Stimulated activated CD4-positive, alpha-beta T cell treated with anti-CD3 and anti-CD28 coated beads, Interleukin-4, amount 100 ng/mL, for 48 hours (primary cell): ENCODE measurements at places on chromosomes 16 and 17.

GRCh38 chr17:17035920-17036523, 6.2 kb upstream of the MPRIP start:
- DNase-seq, result no peak

GRCh38 chr16:521381-522210, 5.9 kb upstream of the CAPN15 start:
- no peak for DNase-seq

GRCh38 chr17:16969931-16970906, 1.7 kb downstream of the TNFRSF13B start:
- DNase-seq, result no peak

- DNase-seq, result no peak
These were observed 35.9 kb downstream of the DNAJA2 start for GRCh38 chr16:46937536-46937935.

GRCh38 chr16:84015399-84015798, 27.2 kb downstream of the SLC38A8 start:
- no peak for DNase-seq

- no peak for DNase-seq
These were observed 81.2 kb downstream of the ZNF18 start for GRCh38 chr17:11916091-11916490.

GRCh38 chr17:59844884-59845594, 47.7 kb downstream of the TUBD1 start:
- DNase-seq, result no peak

DNA sequence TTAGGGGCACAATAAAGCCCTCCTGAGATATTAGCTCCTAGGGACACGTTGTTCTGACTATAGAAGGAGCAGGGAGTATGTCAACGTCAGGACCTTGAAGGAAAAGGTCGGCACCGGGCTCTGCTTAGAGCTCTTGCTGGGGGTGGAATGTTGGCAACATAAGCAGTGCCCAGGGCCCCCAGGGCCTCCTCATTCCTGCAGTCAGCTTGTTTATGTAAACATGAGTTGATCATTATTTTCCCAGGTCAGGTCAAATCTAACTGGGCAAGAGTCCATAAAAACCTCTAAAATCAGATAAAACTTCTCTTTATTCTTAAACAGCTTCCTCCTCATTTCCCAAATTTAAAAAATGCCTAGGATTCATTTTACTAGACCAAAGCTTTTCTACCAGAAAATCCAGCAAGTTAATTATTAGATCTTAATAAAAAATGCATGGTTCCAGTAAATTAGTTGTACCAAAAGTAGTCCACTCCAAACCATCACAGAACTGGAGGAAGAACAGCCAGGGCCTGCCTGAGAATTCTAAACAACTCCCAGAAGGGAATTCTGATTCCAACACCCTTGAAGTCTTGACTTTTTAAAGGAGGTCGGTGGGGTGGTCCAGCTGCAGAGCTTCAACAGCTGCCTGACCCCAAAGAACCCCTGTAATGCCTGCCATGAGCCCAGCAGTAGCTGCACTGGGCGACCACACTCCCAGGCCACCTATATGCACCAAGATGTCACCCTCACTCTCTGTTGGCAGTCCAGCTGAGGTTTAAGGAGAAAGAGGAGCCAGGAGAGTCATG, 54.3 kb downstream of the AMFR start:
- DNase-seq, result no peak

DNA sequence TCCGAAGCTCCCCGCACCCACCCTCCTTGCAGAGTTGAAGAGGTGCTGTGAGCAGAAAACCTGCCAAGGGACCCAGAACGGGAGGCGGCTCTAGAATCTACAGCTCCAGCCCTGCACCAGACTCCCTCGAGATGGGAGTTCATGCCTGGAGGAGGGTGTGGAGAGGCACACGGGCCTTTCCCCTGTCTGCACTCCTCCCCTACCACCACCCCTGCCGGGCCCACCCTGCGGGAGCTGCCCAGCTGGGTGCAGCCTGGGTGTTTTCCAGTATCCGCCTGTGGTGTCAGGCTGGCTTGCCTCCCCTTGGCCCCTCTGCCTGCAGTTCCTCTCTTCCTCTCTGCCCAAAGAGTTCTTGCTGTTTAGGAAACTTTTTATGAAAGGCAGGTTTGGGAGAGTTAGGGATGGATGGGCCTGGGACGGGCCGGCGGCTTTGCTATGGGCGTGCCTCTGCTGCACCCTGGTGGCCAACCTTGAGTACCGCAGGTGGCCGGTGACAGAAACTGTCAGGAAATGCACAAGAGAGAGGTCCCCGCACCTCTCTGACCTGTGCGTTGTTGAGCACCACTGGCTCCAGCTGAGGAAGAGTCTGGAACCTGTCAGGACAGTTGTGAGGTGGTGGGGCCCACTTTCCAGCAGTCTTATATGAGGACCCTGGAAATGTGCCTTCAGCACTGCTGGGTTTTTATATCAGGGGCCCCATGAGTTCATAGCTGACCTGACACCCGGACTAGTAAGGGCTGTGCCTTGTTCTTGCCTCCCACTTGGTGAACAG, 354.1 kb downstream of the SEC14L1 start:
- peak; percentile 62 for DNase-seq

DNA sequence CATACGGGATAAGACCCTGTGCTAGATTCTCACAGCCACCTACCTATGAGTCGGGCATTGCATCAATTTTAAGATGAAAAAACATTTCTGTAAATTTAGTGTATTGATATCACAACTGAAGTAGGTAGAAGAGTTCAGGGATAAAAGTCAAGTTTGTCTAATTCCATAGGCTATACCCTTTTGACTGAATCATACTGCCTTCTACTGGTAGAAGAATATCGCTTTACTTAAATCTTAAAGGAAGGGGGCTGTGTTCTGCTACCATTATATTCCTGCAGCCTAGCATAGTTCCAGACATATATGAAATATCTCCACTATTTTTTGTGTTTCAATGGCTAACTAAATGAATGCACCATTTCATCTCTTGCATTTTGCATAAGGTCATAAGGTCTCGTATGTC, 1128.6 kb downstream of the CDH8 start:
- DNase-seq, result no peak

DNA sequence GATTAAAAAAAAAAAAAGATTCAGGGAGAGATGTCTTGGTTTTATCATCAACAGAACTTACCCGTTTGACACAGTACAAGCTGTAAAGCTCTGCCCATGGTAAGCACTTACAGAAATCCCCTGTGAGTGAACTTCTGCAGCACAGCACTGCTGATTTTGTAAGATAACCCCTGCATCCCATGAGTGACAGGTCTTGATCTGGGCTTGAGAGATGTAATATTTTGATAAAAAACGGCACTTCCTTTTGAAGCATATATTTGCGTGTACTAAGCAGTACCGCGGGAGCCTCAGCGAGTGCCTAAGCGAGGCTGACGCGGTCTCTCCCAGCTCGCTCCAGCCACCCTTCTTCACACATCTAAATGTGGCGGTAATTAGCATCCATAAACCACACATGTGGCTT, 50.5 kb downstream of the IKZF3 start:
- DNase-seq, result peak; percentile 37

GRCh38 chr16:68487203-68487514, 38.9 kb upstream of the SMPD3 start:
- DNase-seq, result no peak

DNA sequence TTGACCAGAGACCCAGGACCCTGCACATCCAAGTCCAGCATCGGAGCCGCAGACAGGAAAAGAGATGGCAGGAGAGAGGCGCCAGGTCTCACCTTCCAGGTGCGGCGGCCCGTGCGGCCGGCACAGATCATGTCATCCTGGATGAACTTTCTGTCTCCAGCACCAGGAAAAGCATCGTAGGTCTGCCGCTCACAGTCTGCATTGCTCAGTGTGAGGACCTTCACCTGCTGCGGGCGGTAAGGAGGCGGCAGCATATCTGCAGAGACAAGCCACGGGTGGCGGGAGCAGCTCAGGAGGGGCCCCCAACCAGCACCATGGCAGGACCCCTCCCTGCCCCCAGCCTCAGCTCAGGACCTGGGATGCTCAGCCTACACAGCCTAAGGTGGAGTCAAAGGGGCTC, 17.9 kb downstream of the TPSD1 start:
- no peak for DNase-seq

DNA sequence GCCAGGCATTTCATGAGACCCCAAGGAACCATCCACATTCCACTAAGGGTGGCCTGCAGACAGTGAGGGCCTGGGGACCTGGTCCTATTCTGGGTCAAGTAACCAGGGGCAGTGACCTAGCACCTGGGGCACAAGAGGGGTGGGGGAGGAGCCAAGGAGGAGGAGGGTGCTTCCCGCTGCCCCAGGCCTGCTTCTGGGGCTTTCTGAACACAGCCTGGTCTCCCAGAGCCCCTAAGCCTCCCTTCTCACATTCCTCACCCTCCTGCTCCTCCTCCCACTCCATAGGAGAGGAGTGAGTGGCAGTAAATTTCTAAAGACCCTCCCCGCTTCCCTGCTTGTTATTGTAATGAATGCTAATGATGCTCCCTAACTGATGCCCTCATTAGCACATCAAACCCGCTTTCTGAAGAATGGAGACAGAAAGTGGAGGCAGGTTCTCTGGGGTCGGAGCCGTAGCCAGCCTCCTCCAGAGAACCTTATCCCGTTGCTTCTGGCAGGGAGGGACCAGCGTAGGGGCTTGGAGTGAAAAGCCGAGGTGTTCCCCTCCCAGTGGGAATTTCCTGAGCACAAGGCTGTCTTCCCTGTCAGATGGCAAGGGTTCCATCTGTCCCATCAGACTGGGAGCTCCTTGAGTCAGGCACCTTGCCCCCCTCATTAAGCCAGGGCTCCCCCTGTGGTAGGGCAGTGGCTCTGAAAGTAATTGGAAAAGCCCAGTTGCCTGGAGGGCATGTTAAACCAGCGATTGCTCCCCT, 3.7 kb upstream of the SRCIN1 start:
- no peak for DNase-seq

DNA sequence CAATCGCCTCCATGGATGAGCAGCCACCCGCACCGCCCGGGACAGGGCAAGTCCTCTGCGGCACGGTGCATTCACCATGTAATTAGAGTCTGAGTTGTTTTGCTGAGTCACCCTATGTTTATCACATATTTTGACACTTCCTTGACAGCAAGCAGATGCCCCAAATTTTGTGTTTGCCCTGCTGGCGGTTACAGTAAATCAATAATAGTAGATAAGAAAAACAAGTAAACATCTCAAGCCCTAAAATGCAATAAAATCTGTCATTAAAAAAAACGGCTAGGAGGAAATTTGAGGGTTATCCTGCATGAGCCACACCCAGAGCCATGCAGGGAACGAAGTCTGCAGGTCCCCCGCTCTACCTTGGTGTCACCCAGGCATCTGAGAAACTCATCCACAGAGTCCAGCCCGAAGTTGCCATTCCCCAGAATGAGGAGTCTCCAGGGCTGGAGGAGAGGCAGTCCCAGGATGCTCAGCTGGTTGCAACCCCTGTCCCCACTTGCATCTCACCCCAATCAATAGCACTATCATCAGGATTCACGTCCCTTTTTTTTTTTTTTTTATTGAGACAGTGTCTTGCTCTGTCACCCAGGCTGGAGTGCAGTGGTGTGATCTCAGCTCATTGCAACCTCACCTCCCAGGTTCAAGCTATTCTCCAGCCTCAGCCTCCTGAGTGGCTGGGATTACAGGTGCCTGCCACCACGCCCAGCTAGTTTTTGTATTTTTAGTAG, 16.5 kb upstream of the ST6GALNAC1 start:
- no peak for DNase-seq

DNA sequence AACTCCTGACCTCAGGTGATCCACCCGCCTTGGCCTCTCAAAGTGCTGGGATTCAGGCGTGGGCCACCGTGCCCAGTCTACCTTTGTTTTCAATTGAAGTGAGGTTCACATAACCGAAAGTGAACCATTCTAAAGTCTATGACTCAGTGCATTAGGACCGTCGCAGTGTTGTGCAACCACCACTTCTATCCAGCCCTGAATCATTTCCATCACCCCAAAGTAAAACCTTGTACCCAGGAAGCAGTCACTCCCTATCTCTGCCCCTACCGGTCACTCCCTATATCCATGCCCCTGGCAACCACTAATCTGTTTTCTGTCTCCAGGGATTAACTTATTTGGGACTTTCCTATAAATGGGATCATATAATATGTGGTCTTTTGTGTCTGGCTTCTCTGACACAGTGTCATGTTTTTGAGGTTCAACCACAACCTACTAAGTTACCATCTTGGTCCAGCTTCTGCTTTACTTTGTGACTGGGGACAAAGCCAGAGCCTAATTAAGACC, 28.3 kb upstream of the CDC42EP4 start:
- no peak for DNase-seq

DNA sequence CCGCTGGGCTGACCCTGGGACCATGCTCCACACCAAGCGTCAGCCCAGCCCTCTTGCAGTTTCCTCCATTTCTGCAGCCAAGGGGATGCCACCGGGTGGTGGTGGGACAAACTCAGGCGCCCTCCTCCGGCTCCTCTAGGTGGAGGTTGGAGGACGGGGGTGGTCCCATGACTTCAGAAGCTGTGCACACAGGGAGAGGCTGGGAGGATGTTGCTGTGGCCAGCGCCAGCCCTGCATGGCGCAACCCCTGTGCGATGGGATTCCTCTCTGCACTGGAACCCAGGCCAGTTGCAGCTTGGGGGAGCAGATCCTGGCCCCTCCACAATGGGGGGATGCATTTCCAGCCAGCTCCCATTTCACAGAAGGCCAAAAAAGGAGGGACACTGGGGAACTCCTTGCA, 246.5 kb downstream of the C16orf95 start:
- no peak for DNase-seq

DNA sequence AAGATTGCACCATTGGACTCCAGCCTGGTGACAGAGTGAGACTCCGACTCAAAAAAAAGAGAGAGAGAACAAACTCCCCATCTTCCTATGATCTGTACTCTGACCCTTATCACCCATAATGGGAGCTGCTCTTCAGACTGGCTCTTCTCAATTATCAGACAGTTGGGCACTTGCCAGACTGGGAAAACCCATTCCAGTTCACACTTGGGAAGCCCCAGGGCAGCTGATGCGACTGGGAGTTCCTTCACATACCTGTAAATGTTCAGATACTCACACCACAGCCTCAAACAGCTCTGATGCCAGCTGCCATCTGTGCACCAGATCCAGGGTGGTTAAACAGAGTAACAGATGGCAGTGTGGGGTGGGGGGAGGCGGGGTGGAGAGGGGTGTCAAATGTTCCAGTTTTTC, 23.8 kb upstream of the TMEM101 start:
- DNase-seq, result no peak

DNA sequence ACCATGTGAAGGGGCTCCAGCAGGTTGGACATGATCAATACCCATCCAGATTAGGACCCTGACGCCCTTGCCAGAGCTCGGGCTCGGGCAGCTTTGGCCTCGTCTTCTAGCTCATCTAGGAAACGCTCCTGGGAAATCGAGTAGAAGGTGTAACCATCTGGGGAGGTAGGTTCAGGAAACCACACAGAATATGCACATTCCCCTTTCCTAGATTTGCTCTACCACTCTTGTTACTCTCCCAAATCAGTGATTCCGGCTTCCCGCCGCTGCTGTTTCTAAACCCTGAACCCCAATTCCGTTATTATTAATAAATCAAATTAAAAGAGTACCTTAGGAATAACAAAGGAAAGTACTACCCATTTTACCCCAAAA, 507 bp downstream of the COA3 start:
- DNase-seq, result no peak

DNA sequence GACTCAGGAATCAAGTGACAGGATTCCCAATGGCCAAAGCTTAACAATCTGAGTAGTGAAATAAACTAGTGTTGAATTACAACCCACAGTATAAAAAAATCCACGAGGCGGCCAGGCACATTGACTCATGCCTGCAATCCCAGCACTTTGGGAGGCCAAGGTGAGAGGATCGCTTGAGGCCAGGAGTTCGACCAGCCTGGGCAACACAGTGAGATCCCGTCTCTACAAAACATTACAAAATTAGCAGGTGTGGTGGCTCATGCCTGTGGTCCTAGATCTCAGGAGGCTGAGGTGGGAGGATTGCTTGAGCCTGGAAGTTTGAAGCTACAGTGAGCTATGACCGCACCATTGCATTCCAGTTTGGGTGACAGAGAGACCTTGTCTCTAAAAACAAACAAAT, 133.8 kb downstream of the CPPED1 start:
- DNase-seq, result no peak
